H9 (cell line): ENCODE measurements at places on chromosomes 13 and 19.

GRCh38 chr19:54739587-54740497 is 1.5 kb downstream of the KIR2DL3 start:
- DNase-seq: no peak

DNA sequence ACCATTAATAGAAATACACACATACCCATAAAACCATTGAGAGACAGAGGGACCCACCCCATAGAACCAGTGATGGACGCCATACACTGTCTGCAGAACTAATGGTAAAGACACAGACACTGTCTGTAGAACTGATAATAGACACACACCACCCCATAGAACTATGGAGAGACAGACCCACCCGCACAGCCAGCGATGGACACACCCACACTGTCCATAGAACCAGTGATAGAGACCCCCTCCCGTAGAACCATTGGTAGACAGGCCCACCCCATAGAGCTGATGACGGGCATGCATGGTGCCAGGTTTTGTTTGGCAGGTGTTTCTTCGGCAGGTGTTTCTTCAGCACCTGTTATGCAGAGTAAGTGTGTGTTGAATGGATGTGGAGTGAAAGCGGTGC is 88.3 kb upstream of the TEX29 start:
- DNase-seq: no peak

GRCh38 chr13:112627161-112627560 is 39.2 kb upstream of the TUBGCP3 start:
- DNase-seq: no peak

- DNase-seq: peak; percentile 67
These were observed 2.9 kb upstream of the C19orf85 start for GRCh38 chr19:55467236-55468053.

DNA sequence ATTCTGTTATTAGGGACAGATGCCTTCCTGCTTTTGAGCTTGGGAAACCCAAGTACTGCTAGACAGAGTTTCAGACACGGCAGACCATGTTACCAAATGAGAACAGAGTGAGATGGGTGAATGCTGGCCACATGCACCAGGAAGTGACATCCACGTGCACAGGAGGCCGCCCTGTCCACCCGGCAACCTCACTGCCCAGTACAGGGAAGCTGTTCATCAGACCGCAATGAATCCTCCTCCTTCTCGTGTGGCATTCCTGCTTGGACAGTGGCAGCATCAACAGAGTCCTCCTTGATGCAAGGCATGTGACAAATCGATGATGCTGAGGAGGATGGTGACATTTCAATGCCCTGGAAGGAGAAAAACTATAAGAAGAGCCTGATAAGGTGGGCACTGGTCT is 191.0 kb upstream of the SOX1 start:
- no peak for DNase-seq

DNA sequence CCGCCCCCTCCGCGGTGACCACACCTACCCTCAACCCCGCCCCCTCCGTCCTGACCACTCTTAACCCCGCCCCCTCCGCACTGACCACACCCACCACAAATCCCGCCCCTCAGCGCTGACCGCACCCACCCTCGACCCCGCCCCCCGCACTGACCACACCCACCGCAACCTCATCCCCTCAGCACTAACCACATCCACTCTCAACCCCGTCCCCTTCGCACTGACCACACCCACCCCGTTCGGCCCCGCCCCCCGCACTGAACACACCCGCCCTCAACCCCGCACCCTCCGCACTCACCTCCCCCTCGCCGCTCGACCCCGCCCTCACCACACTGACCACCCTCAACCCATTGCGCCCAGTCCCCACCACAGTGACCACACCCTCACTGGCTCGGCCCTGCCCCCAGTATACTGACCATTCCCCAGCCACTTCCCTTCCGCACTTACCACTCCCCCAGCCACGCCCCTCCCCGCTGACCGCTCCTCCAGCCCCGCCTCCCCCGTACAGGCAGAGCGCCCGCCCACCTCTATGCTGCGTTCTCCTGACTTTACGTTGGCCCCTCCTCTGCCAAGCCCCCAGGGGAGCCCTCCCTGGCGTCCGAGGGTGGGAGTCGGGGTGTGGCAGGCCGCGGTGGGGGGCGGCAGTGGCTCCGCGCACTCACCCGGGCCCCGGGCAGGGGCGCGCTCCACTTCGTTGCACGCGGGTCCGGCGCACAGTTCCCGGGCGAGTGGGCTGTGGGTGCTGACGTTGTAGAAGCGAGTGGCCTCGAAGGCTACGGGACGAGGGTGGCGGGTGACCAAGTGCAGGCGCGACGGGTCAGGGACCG is 8.4 kb downstream of the F2RL3 start:
- peak; percentile 98 for DNase-seq

GRCh38 chr13:41075034-41075433 is 13.7 kb downstream of the WBP4 start:
- DNase-seq: no peak

DNA sequence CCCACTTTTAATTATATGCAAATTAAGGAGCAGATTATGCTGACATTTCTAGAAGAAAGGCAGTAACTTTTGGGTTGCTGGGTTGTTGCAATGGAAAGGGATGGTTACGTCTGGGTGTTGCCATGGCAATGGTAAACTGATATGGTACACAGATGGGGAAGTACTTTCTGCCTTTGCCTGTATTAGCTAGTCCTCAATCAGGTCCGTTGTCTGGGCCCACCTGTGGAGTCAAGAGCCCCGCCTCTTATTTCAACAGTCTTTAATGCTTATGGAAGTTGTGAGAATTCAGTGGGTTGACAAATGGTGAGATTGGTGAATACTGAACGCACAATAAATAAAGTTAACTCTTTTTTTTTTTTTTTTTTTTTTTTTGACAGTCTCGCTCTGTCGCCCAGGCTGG is 30.6 kb upstream of the DPP9 start:
- no peak for DNase-seq

DNA sequence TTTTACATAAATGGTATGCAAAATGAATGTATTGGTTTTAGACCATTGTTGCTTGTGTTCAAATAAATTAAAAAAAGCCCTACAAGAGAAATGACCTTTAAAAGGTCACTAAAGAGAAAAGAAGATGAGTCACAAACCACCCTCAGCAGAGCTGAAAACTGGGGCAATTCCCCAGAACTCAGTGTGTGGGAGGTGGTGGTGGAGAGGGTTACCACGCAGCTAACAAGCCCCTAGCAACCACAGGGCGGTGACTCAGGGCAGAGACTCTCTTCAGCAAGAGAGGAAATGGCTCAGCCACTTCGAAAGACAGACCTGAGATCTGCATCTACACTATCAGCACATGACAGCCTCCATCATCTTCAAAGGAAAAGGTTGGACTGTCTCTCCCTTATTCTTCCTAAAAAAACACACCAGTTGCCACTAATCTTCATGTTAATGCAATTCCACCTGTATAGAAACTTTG is 29.4 kb upstream of the NDFIP2 start:
- peak; percentile 42 for DNase-seq

GRCh38 chr13:39816936-39817335 is 161.5 kb downstream of the COG6 start:
- no peak for DNase-seq
